ENCODE measurements at places on chromosomes 11 and 22. TPM values are rescaled to one million over a fixed set of nuclear protein-coding genes. Genes with fewer than 3 reads are reported as not detected.

The DERL3 gene
- 0.61 TPM for polyA plus RNA-seq

The OTUB1 gene
- polyA plus RNA-seq = 143 TPM

The TUBA8 gene
- not detected for polyA plus RNA-seq

The E2F8 gene
- polyA plus RNA-seq = not detected

The MMP1 gene
- polyA plus RNA-seq = not detected

The ANKK1 gene
- polyA plus RNA-seq = not detected

The GNAZ gene
- polyA plus RNA-seq = 0.50 TPM

- H3K27ac ChIP-seq = no peak overlapping the region
- peaks cover 10% of the 10 kb centered on the region for H3K27me3 ChIP-seq
- no peaks in the 10 kb centered on the region for H3K36me3 ChIP-seq
- peaks cover 7% of the 10 kb centered on the region for H3K4me1 ChIP-seq
- no peak for DNase-seq
- H3K4me3 ChIP-seq = no peak overlapping the region
Measured at GRCh38 chr11:64892838-64893193, 14.4 kb upstream of the EHD1 start.

- H3K4me1 ChIP-seq = peaks cover 93% of the 10 kb centered on the region
- peaks cover 8% of the 10 kb centered on the region for H3K27me3 ChIP-seq
- H3K36me3 ChIP-seq = no peaks in the 10 kb centered on the region
- peak overlapping the region; percentile 89 for H3K4me3 ChIP-seq
- peak overlapping the region; percentile 82 for H3K27ac ChIP-seq
Measured at GRCh38 chr22:40180403-40180802, 2.7 kb downstream of the TNRC6B start.

- H3K36me3 ChIP-seq = peaks cover 21% of the 10 kb centered on the region
- peak; percentile 79 for DNase-seq
- peak overlapping the region; percentile 90 for H3K4me3 ChIP-seq
- H3K27me3 ChIP-seq = peaks cover 11% of the 10 kb centered on the region
- peaks cover 39% of the 10 kb centered on the region for H3K4me1 ChIP-seq
Measured at GRCh38 chr11:64207256-64208085, 950 bp downstream of the FERMT3 start.

DNA sequence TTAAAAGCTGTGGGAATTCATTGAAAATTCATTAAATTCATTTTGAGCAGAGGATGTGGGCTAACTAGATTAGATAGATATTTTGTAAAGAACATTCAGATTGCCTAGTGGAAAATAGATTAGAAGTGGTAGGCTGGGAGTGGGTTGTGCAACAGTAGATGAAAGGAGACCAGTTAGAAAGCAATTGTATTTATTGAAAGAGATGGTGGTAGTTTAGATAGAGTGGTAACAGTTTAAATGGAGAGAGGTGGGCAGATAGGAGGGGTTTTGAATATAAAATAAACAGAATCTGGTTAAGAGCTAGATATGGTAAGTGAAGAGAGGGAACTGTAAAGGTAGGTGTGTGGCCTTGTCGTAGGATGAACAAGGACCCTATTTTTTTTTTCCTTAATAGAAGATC lies 34.5 kb downstream of the METTL15 start:
- H3K27ac ChIP-seq = no peak overlapping the region
- no peaks in the 10 kb centered on the region for H3K27me3 ChIP-seq
- no peak overlapping the region for H3K4me3 ChIP-seq
- peaks cover 7% of the 10 kb centered on the region for H3K4me1 ChIP-seq
- H3K36me3 ChIP-seq = no peaks in the 10 kb centered on the region
- no peak for DNase-seq

DNA sequence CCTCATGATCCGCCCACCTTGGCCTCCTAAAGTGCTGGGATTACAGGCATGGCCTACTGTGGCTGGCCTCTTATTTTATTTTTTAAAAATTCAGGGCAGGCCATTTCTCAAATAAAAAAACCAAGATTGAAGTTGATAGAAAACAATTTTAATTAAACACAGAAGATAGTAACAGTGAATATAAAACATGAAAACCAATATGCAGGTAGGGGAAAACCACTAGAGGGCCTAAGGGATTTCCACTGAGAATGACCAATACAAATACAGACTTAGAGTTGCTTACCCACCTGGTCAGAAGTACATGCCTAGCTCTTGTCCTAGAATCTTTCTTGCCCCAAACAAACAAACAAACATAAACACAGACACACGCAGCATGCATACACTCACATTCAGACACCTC lies 1.7 kb upstream of the RTCB start:
- no peak overlapping the region for H3K27ac ChIP-seq
- peaks cover 6% of the 10 kb centered on the region for H3K27me3 ChIP-seq
- DNase-seq = no peak

GRCh38 chr11:6353367-6353987 lies 33.2 kb upstream of the CAVIN3 start:
- H3K4me1 ChIP-seq = no peaks in the 10 kb centered on the region
- H3K4me3 ChIP-seq = no peak overlapping the region
- no peaks in the 10 kb centered on the region for H3K27me3 ChIP-seq
- no peaks in the 10 kb centered on the region for H3K36me3 ChIP-seq
- peak overlapping the region; percentile 48 for H3K27ac ChIP-seq

GRCh38 chr22:47695176-47695575 lies 932.7 kb downstream of the TBC1D22A start:
- H3K36me3 ChIP-seq = no peaks in the 10 kb centered on the region
- no peaks in the 10 kb centered on the region for H3K27me3 ChIP-seq
- H3K27ac ChIP-seq = no peak overlapping the region
- DNase-seq = no peak
- no peak overlapping the region for H3K4me3 ChIP-seq
- H3K4me1 ChIP-seq = no peaks in the 10 kb centered on the region

GRCh38 chr11:61087426-61088119 lies 14.7 kb upstream of the CD5 start:
- no peak overlapping the region for H3K27ac ChIP-seq
- DNase-seq = no peak
- H3K4me3 ChIP-seq = no peak overlapping the region
- H3K36me3 ChIP-seq = no peaks in the 10 kb centered on the region

GRCh38 chr11:34205326-34206035 lies 100.1 kb downstream of the NAT10 start:
- H3K27me3 ChIP-seq = no peaks in the 10 kb centered on the region
- H3K4me1 ChIP-seq = peaks cover 10% of the 10 kb centered on the region
- no peak for DNase-seq
- H3K4me3 ChIP-seq = no peak overlapping the region
- H3K36me3 ChIP-seq = no peaks in the 10 kb centered on the region

DNA sequence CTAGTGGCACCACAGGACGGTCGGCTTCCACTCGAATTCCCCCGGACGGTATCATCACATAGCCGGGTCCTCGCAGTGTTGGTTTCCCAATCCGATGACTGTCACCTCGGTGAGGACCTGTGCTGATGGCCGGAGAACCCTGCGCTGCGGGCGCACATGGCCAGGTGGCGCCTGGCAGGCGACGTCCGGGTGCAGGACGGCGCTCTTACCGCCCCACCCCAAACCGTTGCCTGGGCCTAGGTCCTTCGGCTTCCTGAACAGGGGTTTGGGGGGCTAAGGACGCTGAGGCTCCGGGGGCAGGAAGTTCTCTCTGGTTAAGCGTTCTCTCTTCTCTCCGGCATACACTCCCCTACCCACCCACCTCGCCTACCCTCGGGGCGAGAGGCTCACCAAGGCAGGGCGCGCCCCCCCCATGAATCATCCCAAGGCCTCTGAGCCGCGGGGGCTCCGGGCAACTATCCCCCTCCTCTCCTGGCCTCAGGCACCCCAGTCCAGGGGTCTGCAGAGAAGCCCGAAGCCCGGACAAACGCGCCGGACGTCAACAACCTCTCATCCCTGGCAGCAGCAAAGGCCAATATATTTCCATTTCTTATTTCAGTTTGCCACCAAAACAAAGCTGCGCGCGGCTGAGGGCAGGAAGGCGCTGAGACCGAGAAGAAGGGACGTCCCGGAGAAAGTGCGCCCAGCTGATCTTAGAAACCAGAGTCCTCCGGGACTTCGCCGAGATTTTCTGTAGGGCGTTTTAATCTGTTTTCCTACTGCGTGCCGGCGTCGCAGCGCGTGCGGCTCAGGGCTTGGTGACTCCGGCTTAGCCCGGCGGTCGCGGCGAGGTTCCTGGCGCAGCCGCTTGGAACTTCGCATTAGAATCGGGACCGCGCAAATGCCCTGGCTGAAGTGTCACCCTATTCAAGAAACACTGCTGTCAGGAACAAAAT lies 5.6 kb downstream of the ALX4 start:
- no peak overlapping the region for H3K27ac ChIP-seq
- H3K36me3 ChIP-seq = no peaks in the 10 kb centered on the region
- H3K4me3 ChIP-seq = peak overlapping the region; percentile 83
- DNase-seq = no peak
- peaks cover 23% of the 10 kb centered on the region for H3K27me3 ChIP-seq
- peaks cover 16% of the 10 kb centered on the region for H3K4me1 ChIP-seq

GRCh38 chr22:36926309-36926708 lies 12.9 kb downstream of the CSF2RB start:
- no peaks in the 10 kb centered on the region for H3K36me3 ChIP-seq
- peaks cover 5% of the 10 kb centered on the region for H3K27me3 ChIP-seq
- H3K4me3 ChIP-seq = no peak overlapping the region
- no peak for DNase-seq
- no peak overlapping the region for H3K27ac ChIP-seq

- no peak overlapping the region for H3K27ac ChIP-seq
- H3K27me3 ChIP-seq = no peaks in the 10 kb centered on the region
- peaks cover 4% of the 10 kb centered on the region for H3K36me3 ChIP-seq
- H3K4me3 ChIP-seq = no peak overlapping the region
- H3K4me1 ChIP-seq = no peaks in the 10 kb centered on the region
Measured at GRCh38 chr11:28524098-28524497, 415.9 kb downstream of the METTL15 start.

DNA sequence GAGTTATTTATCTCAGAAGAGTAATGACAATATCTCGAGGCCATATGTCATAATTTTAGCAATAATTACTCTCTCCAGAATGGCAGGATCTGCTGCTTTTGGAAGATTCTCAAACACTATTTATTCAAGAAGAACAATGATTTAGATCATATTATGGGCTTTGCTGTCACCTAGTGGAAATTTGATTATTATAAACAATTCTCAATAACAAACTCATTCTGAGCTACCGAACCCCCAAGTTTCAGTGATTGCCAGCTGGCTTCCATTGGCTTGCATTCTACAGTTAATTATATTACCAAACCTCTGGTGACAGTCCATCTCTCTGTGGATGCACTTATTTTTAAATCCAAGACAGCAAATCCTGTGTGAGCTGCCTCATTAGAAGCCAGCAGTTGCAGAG lies 27.9 kb upstream of the SLC36A4 start:
- H3K27ac ChIP-seq = no peak overlapping the region
- H3K27me3 ChIP-seq = no peaks in the 10 kb centered on the region
- H3K4me1 ChIP-seq = no peaks in the 10 kb centered on the region
- no peak overlapping the region for H3K4me3 ChIP-seq

GRCh38 chr11:78576549-78577097 lies 2.0 kb upstream of the NARS2 start:
- H3K27me3 ChIP-seq = no peaks in the 10 kb centered on the region
- no peaks in the 10 kb centered on the region for H3K36me3 ChIP-seq
- no peak for DNase-seq
- no peak overlapping the region for H3K27ac ChIP-seq
- no peak overlapping the region for H3K4me3 ChIP-seq

GRCh38 chr11:6433998-6434660 lies 6.7 kb downstream of the HPX start:
- DNase-seq = no peak
- no peaks in the 10 kb centered on the region for H3K4me1 ChIP-seq
- H3K36me3 ChIP-seq = peaks cover 3% of the 10 kb centered on the region
- H3K27ac ChIP-seq = no peak overlapping the region
- H3K4me3 ChIP-seq = no peak overlapping the region
- peaks cover 2% of the 10 kb centered on the region for H3K27me3 ChIP-seq

DNA sequence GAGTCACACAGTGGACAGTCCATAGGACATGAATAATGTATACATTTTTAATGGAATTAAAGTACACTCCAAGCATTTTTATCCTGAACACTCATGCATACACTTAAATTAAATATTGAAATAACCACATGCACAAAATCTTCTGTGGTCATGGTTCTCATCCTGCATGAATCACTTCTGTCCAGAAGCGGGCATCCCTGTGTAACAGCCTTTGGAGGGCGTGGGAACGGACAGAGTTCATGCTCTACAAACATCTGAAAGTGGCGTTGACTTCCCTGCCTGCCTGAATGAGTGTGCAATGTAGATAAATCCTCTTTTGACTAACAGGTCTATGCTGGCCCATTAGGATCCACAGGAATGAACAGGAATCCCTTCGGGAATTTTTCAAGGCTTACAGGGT lies 780.2 kb downstream of the BRD1 start:
- no peaks in the 10 kb centered on the region for H3K36me3 ChIP-seq
- no peak for DNase-seq
- no peaks in the 10 kb centered on the region for H3K4me1 ChIP-seq

GRCh38 chr11:55707029-55707428 lies 45.0 kb downstream of the OR4C6 start:
- H3K27me3 ChIP-seq = no peaks in the 10 kb centered on the region
- DNase-seq = no peak
- no peaks in the 10 kb centered on the region for H3K4me1 ChIP-seq
- H3K27ac ChIP-seq = no peak overlapping the region
- no peaks in the 10 kb centered on the region for H3K36me3 ChIP-seq

- H3K27me3 ChIP-seq = no peaks in the 10 kb centered on the region
- DNase-seq = no peak
- H3K4me3 ChIP-seq = no peak overlapping the region
- H3K36me3 ChIP-seq = peaks cover 3% of the 10 kb centered on the region
- H3K27ac ChIP-seq = no peak overlapping the region
Measured at GRCh38 chr22:19840955-19841640, 13.6 kb downstream of the GNB1L start.

GRCh38 chr11:83695046-83695445 lies 408.9 kb upstream of the CCDC90B start:
- H3K27ac ChIP-seq = no peak overlapping the region
- peaks cover 2% of the 10 kb centered on the region for H3K27me3 ChIP-seq
- no peaks in the 10 kb centered on the region for H3K36me3 ChIP-seq
- no peak for DNase-seq
- no peaks in the 10 kb centered on the region for H3K4me1 ChIP-seq

DNA sequence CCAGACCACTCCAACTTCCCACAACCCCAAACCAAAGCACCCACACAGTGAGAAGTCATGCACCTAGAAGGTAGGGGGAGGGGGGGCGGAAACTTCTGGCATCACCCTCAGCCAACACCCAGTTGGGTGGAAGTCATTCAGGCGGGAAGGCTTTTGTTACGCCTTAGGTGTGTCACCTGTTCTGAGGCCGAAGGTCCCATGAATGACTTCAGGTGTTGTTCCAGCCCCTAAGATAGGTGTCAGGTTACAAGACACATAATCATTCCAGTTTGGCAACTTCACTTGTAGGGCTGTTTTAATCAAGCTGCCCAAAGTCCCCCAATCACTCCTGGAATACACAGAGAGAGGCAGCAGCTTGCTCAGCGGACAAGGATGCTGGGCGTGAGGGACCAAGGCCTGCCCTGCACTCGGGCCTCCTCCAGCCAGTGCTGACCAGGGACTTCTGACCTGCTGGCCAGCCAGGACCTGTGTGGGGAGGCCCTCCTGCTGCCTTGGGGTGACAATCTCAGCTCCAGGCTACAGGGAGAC lies at the start of gene TMPRSS4:
Gene TMPRSS4 (plus strand): TSS at position 325 of the 528 bp plus-strand sequence. CDS start 225 bp downstream, outside the sequence.
- peaks cover 2% of the 10 kb centered on the region for H3K27me3 ChIP-seq
- no peak within 1 kb of the TSS for H3K4me3 ChIP-seq
- DNase-seq = no peak
- H3K27ac ChIP-seq = no peak within 1 kb of the TSS
